ENCODE measurements at places on chromosomes 7 and 10. TPM values are rescaled to one million over a fixed set of nuclear protein-coding genes. Genes with fewer than 3 reads are reported as not detected.

- H3K27ac ChIP-seq = no peak overlapping the region
- H3K36me3 ChIP-seq = no peaks in the 10 kb centered on the region
- DNase-seq = peak; percentile 62
- H3K4me1 ChIP-seq = no peaks in the 10 kb centered on the region
- no peaks in the 10 kb centered on the region for H3K27me3 ChIP-seq
These were observed 7.3 kb upstream of the KLHDC10 start for GRCh38 chr7:130063036-130063435.

DNA sequence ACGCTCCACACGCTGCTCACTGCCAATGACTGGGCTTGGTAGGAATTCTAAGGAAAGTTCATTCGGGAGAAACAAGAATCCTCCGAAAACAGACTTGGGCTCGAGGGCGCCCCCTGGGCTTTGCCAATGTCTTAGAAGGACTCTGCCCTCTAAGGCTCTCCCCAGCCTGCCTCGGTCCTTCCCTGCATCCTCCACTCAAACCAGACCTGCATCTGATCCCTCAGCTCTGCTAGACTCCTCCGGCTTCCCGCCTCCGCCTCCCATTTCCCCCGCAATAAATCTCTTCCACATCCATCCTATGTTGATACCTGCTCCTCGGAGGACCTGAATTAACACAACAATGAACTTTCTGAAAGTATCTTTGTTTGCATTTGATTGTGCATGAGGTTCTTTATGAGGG lies 177.6 kb downstream of the PLPP4 start:
- H3K36me3 ChIP-seq = no peaks in the 10 kb centered on the region
- no peak for DNase-seq
- H3K27me3 ChIP-seq = no peaks in the 10 kb centered on the region
- no peaks in the 10 kb centered on the region for H3K4me1 ChIP-seq

DNA sequence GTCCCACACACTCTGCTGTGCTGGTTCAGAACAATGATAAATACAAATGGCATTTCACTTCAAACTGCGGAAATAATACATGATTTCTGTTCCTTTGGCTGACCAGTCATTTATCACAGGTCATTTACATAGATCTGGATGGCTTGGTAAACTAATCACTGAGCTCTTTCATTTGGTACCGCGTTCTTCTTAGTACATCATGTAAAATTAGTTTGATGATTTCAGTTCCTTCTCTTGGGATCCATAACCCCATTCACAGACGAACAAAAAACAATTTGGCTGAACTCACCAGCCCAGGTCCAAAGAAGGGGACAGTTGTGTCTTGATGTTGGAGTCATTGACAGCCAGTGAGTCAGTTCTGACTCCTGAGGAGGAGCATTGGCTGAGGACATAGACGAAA lies 689.8 kb downstream of the INHBA start:
- no peaks in the 10 kb centered on the region for H3K36me3 ChIP-seq
- H3K4me3 ChIP-seq = no peak overlapping the region
- H3K27me3 ChIP-seq = no peaks in the 10 kb centered on the region
- DNase-seq = no peak

DNA sequence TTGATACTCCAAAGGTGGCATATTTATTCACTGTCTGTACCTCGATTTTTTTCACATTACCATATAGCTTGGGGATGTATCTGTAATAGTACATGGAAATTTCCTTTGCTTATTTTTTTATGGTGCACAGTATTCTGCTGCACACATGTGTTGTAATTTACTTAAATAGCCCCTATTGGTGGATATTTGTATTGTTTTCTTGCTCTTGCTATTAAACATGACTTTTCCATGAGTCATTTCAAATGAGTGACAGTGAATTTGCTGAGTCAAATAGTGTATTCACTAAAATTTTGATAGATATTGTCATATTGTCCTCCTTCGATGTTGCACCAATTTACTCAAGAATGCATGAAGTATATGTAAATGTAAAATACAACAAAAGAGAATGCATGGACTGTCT lies 122.7 kb upstream of the STEAP4 start:
- no peaks in the 10 kb centered on the region for H3K36me3 ChIP-seq
- H3K27me3 ChIP-seq = no peaks in the 10 kb centered on the region
- H3K4me3 ChIP-seq = no peak overlapping the region
- H3K27ac ChIP-seq = no peak overlapping the region
- no peaks in the 10 kb centered on the region for H3K4me1 ChIP-seq

DNA sequence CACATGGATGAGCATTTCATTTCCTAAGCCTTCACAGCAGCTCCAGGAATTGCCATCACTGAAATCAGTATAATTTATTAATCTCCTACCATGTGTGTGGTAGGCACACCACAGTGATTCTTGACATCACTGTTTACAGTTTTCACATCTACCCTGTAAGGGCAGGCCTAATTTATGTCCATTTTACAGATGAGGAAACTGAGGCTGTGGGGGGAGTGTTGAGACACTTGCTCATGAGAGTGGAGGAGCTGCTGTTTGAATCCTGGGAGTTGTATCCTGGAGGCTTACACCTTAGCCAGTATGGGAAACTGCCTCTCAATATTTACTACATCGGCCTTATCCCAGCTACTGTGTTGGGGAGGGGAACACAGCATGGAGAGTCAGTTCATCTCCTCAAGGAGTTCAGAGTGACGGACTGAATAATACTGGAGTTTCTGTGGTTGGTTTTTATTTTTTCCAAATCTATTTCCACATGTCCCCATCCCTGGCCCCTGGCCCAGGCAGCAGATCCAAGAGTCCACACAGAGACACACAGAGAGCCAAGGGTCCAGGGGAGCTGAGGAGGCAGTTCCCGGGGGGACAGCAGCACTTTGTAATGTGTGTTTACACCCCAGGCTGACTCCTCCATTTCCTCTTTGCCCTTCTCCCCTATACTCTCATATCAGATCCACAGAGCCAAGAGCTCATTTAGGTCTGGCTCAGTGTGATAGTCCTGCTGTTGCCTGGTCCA lies 13.2 kb downstream of the UBTD1 start:
- H3K27me3 ChIP-seq = peaks cover 8% of the 10 kb centered on the region
- H3K36me3 ChIP-seq = no peaks in the 10 kb centered on the region
- H3K4me3 ChIP-seq = no peak overlapping the region
- no peak overlapping the region for H3K27ac ChIP-seq
- DNase-seq = no peak

GRCh38 chr7:90900628-90901356 lies 304.7 kb downstream of the CDK14 start:
- H3K4me3 ChIP-seq = no peak overlapping the region
- H3K4me1 ChIP-seq = no peaks in the 10 kb centered on the region
- H3K27ac ChIP-seq = no peak overlapping the region

DNA sequence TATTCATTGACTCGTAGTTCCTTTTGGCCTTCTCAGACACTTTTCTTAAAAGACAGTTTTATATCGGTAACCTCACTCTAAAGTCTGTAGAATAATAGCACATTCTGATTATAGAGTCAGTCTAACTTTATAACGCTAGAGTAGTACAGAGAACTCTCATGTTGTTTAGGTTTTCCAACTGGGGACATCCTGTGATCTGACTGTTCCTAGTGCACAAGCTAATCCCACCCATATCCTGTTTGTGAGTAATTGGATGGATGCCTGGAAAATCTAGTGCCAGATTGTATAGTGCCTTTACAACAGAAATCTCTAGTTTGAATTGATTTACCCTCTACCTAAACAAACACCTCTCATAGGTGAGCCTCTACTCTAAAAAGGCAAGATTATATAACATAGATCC lies 107.4 kb downstream of the ZEB1 start:
- H3K36me3 ChIP-seq = no peaks in the 10 kb centered on the region
- no peak for DNase-seq
- no peaks in the 10 kb centered on the region for H3K4me1 ChIP-seq
- H3K4me3 ChIP-seq = no peak overlapping the region
- H3K27me3 ChIP-seq = no peaks in the 10 kb centered on the region

DNA sequence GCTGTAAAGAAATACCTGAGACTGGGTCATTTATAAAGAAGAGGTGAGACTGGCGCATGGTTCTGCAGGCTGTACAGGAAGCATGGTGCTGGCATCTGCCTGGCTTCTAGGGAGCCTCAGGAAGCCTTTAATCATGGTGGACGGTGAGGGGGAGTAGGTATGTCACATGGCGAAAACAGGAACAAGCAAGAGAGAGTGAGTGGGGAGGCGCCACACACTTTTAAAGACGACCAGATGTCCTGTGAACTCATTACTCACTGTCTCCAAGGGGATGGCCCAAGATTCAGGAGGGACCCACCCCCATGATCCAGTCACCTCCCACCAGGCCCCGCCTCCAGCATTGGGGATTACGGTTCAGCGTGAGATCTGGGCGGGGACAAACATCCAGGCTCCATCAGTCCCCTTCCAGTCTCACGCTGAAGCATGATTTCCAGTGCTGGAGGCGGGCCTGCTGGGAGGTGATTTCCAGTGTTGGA lies 3.2 kb downstream of the ZNF316 start:
- H3K4me1 ChIP-seq = peaks cover 35% of the 10 kb centered on the region
- no peaks in the 10 kb centered on the region for H3K27me3 ChIP-seq
- no peak overlapping the region for H3K27ac ChIP-seq
- DNase-seq = no peak
- H3K36me3 ChIP-seq = peaks cover 40% of the 10 kb centered on the region

GRCh38 chr7:1913466-1914282 lies 243.6 kb downstream of the ELFN1 start:
- H3K36me3 ChIP-seq = peaks cover 64% of the 10 kb centered on the region
- no peak overlapping the region for H3K27ac ChIP-seq
- peaks cover 29% of the 10 kb centered on the region for H3K4me1 ChIP-seq
- DNase-seq = no peak
- H3K27me3 ChIP-seq = no peaks in the 10 kb centered on the region
- H3K4me3 ChIP-seq = no peak overlapping the region

DNA sequence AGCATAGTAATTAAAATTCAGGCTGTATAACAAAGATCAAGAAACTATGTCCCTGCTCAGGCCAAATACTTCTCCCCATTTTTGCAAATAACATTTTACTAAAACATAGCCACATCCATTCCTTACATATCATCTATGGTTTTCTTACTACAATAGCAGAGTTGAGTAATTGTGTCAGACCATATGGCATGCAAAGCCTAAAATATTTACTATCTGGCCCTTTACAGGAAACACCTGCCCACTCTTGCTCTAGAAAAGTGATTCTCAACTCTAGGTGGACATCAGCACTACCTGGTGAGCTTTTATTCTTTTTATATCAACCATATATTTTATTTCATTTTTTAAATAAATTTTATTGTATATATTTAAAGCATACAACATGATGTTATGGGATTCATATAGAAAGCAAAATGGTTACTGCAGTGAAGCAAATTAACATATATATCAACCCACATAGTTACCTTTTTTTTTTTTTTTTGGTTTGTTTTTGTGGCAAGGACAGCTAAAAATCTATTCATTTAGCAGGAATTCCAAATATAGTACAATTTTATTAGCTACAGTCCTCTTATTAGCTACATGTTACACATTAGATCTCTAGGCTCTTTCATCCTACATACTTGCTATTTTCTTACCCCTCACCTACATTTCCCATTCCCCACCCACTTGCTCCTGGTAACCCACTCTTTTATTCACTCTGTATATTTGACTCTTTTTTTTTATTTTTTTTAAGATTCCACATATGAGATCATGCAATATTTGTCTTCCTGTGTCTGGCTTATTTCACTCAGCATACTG lies 19.6 kb downstream of the ABI1 start:
- DNase-seq = no peak
- no peak overlapping the region for H3K4me3 ChIP-seq
- peaks cover 3% of the 10 kb centered on the region for H3K36me3 ChIP-seq
- H3K4me1 ChIP-seq = peaks cover 43% of the 10 kb centered on the region
- no peaks in the 10 kb centered on the region for H3K27me3 ChIP-seq

DNA sequence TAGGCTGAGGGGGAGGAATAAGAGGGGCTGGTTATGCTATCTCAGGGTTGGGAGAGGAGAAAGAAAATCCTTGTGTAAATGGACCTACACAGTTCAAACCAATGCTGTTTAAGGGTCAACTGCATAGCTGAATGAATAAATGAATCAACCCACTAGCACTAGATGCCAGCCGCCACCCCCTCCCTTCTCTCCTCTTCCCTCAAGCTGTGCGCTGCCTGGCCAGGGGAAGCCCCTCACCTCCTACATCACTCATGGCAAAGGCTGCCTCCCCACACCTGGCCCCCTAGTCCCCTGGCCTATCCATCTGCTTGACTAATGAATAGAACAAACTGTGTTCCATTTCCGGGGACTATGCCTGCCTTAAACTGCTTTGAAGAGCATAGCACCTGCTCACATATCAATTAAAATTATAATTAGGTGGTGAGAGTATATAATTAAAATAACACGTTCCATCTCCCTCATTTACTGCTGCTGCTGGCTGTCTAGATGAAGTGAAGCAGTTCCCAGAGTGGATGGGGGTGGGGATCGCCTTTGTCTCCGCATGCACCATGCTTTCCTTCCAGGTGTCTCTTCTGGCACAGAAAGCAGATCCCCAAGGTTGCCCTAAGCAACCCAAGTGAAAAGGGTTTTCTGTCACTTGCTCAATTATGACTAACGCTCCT lies 32.6 kb downstream of the GRID1 start:
- no peaks in the 10 kb centered on the region for H3K27me3 ChIP-seq
- no peak overlapping the region for H3K27ac ChIP-seq
- no peak for DNase-seq
- H3K4me3 ChIP-seq = no peak overlapping the region
- no peaks in the 10 kb centered on the region for H3K36me3 ChIP-seq
- no peaks in the 10 kb centered on the region for H3K4me1 ChIP-seq

CCDC172 gene
- total RNA-seq = not detected

GPC2 gene
- 18.7 TPM for total RNA-seq

LRRC17 gene
- 0.22 TPM for total RNA-seq

ANXA11 gene
- total RNA-seq = 159 TPM

All from CD4-positive, alpha-beta T cell (primary cell).